ENCODE measurements at places on chromosomes 3 and 15.

DNA sequence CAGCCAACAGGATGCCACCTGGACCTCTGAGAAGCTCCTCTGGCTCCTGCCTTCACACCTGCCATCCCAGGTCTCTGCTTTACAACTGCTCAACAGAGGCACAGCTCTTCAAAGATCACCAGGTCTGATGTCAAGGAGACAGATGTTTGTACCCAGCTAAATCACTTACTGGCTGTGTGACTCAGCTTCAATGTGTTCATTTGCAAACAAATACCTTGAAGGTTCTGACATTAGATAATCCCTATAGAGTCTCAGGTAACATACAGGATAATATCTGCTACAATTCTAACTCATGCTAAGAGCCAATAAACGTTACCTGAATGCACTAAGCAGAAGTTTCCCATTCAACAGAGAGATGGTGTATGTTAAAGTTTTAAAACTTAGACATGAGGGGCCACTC lies 163.4 kb upstream of the IGF1R start:
- DNase-seq = no peak

- no peak for DNase-seq
These were observed 2.7 kb downstream of the CHRNA3 start for GRCh38 chr15:78618064-78618463.

- no peak for DNase-seq
These were observed 554.8 kb downstream of the TUSC7 start for GRCh38 chr3:117264204-117264994.

DNA sequence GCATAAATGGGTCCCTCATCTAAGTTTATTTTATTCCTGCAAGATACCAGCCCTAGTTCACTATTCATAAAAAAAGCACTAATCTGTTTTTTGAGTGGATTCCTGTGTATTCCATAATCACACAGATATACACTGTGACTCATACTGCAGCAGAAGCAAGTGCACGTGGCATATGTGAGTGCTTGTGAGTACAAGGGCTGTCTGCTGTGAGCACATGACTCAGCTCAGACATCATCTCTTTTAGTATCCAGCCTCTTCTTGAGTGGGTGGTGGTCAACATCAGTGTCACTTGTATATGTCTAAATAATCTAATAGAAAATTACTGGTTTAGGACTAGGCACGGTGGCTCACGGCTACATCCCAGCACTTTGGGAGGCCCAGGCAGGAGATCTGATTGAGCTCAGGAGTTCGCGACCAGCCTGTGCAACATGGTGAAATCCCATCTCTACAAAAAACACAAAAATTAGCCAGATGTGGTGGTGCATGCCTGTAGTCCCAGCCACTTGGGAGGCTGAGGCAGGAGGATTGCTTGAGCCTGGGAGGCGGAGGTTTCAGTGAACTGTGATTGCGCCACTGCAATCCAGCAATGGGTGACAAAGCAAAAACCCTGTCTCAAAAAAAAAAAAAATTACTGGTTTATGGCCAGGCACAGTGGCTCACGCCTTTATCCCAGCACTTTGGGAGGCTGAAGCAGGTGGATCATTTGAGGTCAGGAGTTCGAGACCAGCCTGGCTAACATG lies 49.8 kb downstream of the NIPA2 start:
- DNase-seq = no peak

- no peak for DNase-seq
These were observed 69.9 kb upstream of the TUSC7 start for GRCh38 chr3:116639641-116640040.
